RCC 7860 (cell line): ENCODE measurements at places on chromosomes 16 and 17.
A peak's percentile ranks its signal among the peaks of the same experiment; 100 is the strongest.

DNA sequence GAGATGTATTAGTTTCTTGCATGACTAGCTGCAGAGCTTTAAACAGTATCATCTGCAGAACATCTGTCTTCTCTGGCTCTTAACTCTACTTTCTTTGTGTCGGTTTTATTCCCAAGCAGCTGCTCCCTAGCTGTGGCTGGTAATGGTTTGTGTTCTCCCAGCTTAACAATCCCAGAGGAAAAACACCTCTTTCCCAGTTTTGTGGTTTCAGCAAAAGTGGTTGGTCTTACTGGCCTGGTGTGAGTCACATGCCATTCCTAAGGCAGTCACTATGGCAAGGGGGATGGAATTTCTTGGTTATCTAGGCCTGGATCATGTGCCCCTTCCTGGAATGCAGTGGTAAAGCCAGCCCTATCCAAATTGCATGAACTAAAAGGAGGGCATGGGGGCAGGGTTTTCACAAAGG lies 27.5 kb downstream of the OMG start:
- peak; percentile 98 for DNase-seq

- DNase-seq, result no peak
Measured at GRCh38 chr17:4636474-4637100, 4.9 kb downstream of the ALOX15 start.

GRCh38 chr17:17840751-17841591 lies 4.2 kb upstream of the SREBF1 start:
- no peak for DNase-seq

- no peak for DNase-seq
Measured at GRCh38 chr16:59698346-59699020, 964.4 kb upstream of the GOT2 start.

- DNase-seq, result no peak
Measured at GRCh38 chr17:3750926-3751325, 27.2 kb downstream of the HASPIN start.

GRCh38 chr17:66340720-66341119 lies 38.3 kb downstream of the PRKCA start:
- DNase-seq, result no peak

- peak; percentile 93 for DNase-seq
Measured at GRCh38 chr17:9371019-9371418, 204.6 kb downstream of the STX8 start.

DNA sequence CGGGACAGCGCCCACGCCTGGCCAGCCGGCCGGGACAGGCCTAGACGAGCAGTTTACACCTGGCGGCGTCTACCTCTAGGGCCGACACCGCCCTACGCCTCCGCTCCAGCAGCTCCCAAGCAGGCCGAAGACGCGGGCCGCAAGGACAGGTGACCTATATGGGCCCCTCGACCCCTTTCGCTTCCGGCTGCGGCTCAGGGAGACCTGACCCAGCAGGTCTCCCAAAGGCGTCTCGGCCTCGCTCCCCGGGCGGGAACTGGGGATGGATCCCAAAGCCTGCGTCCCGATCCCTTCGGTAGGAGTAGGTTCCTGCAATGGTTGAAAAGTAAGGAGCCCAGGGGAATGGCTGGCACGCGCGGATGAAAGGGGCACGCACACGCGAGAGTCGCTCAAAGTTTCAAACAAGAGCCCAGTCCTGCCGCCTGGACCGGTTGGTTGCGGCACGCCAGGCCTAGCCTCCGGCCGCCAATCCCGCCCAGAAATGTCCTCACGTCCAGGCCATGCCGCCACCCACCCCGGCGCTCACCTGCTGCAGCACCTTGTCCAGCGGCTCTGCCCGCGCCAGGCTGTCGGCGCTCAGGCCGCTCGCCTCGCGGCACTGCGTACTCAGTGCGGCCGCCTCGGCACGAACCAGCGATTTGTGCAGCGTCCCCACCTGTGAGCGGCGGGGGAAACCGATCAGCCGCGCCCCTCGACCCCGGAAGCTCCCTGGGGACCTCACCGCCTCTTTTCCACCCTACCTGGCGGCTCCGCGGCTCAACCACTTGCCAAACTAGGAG lies 630 bp downstream of the ESRP2 start:
- DNase-seq, result no peak

DNA sequence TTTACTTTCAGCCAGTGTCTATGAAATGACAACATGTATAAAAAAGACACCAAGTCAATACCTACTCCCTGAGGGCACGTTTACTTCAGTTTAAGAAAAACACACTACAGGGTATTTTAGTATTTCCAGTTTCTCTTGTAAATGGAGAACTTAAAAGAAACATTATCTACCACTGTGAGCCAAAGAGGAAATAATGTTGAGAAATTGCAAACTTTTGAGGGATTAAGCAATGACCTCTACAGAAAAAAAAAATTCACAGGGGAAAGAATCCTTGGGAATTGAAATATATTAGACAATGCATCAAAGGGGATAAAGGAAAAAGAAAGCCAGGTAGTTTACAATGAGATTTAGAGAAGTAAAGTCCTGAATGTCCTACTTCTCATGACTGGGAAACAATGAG lies 126.0 kb downstream of the KCNJ2 start:
- no peak for DNase-seq

GRCh38 chr17:306536-307294 lies 45.9 kb downstream of the RPH3AL start:
- no peak for DNase-seq

DNA sequence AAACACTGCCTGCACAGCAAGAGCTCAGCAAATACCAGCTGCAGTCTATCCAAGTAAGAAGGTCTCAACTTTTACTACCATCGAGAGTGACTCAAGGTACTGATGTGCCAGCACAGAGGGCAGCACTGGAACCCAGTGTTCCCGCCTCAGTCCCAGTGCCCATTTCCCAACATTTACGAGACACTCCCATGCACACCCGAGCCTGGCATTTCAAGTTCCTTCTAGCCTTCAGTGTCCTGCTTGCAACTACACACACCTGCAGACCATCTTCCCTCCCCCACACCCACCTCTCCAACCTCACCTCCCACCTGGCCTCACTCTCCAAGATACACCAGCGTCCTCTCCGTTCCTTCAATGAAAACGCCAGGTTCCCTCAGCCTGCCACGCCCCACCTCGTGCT lies 3.2 kb downstream of the KLHDC4 start:
- DNase-seq, result no peak

- DNase-seq, result no peak
Measured at GRCh38 chr16:3922241-3922640, 41.7 kb upstream of the CREBBP start.

DNA sequence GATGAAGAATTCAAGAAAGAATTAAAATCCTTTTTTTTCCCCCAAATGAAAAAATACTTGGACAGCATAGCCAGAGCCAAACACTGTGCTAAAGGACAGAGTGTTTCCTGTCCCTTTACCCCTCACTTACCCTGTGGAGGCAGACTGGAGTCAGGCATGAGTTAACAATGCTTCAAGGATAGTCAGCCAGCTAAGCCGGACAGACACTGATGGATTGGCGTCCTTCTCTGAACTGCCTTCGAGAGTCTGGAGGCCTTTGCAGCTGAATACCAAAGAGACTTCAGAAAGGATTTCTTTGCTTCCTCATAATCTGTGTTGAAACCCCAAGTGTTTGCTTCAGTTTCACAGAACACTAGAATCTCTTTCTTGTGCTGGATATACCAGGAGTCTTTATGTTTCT lies 4.6 kb downstream of the METTL9 start:
- peak; percentile 36 for DNase-seq

- DNase-seq, result no peak
Measured at GRCh38 chr16:57578521-57579360, 36.3 kb downstream of the ADGRG5 start.

DNA sequence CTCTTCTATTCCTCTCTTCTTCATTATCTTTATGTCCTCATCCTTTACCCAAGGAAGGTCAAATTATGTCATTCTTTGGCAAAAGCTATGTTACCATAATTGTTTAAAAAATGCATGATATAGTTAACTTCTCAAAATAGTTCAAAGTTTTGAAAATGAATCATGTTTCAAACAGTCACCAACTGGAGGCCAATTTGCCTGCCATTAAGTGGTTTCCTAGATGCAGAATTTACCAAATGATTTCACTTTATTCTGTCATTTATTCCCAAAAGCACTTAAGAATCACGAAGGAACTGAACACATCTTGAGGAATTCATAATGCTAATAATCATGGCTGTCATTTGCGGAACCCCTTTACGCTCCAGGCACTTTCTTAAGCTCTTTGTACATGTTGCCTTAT lies 190.9 kb upstream of the CDH11 start:
- no peak for DNase-seq

GRCh38 chr17:38559051-38559879 lies 46.5 kb downstream of the SRCIN1 start:
- DNase-seq, result peak; percentile 63

DNA sequence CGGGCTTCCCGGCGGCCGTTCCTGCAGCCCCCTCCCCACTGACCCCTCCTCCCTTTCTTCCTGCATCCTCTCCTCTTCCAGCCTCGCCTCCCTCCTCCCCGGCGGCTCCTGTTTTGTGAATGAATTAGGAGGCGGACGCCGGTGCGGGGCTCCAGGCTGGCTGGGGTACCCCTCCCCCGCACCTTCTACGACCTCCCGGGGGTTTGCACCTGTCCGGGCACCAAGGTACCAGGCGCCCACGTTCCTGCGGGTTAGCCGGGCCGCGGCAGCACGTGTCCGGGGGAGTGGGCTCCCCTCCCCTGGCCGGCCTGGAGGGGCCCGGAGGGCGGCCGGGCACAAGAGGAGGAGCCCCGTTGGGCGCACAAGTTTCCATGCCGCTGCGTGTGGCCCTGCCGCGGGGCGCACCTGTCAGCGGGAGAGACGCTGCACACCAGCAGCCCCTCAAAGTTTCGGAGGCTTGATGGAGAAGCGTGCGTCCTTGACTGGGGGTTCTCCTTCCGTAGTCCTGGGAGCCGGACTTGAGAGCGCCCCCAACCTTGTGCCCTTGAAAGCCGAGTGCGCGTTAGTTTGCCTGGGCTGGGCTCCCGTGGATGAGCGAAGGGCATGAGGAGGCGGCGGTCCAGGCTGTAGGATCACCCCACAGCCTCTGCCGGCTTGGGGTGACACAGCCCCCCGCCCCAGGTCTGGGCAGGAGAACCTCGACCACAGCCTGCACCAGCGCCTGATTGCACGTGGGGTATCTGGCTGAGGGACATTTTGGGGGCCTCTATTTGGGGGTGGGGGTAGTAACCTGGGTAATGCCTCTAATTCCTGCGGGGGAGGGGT lies 1.2 kb downstream of the HAS3 start:
- DNase-seq, result no peak

DNA sequence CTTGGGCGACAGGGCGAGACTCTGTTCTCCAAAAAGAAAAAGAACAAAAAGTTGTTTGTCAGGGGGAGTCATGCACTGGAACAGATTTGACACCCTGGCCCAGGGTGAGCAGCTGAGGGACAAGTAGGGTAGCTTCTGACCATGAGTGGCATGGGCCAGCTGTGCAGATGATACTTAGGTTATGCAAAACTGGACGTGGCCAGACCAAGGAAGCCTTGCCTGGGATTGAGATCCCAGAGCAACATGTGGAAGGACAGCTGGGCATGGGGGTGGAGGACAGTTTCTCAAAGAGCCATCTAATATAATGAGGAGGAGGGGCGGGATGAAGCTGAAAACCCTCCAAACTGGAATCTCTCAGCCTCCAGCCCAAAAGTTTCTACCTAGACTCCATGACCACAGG lies 19.6 kb upstream of the SLC35B1 start:
- no peak for DNase-seq

DNA sequence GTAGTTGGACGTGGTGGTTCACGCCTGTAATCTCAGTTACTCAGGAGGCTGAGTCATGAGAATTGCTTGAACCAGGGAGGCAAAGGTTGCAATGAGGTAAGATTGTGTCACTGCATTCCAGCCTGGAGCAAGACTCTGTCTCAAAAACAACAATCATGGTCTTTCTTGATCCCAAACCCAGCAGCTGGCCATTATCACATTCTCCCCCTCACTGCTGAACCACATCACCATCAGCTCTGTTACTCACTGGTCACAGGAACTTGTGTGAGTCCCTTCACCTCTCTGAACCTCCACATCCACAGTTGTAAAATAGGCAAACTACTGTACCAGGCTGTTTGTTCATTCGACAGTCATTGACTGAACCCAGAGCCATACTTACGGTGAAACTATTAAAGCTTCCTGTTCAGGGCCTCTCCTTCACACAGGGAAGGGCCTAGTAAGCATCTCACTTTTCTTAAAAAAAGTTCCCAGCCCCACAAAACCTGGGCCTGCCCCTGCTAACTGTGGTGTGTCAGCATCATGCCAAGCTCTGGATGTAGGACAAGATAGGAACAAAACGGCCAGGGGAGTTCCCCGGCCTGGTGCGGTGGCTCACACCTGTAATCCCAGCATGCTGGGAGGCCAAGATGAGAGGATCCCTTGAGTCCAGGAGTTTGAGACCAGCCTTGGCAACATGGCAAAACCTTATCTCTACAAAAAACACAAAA lies 104.7 kb downstream of the COPRS start:
- DNase-seq, result peak; percentile 84

DNA sequence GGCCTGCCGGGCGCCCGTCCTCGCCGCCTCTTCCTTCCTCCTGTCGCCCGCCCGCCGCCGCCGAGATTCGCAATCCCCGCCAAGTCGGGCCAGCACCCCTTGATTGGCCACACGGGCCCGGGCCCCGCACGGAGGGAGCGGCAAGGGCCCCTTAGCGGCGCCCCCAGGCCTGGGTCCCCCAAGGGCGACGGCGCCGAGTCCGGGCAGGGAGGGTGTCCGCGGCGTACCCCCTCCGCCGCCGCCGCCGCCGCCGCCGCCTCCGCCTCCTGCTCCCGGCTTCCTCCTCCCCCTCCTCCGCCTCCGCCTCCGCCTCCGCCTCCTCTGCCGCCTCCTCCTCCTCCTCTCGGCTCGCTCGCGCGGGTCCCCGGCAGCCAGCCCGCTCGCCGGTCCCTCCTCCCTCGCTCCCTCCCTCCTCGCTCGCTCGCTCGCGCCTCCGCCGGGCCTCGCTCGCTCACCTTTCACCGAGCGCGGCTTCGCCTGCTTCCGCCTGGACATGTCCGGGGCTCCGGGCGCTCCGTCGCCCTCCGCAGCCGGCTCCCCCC lies 561 bp downstream of the ZNF423 start:
- DNase-seq, result peak; percentile 21

GRCh38 chr17:20077978-20078685 lies 69.0 kb downstream of the SPECC1 start:
- no peak for DNase-seq

GRCh38 chr16:7088711-7089110 lies 243.9 kb upstream of the RBFOX1 start:
- no peak for DNase-seq

- no peak for DNase-seq
Measured at GRCh38 chr17:65259696-65260485, 122.7 kb downstream of the RGS9 start.

- DNase-seq, result no peak
Measured at GRCh38 chr16:67017421-67017750, 11.6 kb upstream of the CBFB start.

- no peak for DNase-seq
Measured at GRCh38 chr17:12918142-12918541, 99.7 kb downstream of the ELAC2 start.

DNA sequence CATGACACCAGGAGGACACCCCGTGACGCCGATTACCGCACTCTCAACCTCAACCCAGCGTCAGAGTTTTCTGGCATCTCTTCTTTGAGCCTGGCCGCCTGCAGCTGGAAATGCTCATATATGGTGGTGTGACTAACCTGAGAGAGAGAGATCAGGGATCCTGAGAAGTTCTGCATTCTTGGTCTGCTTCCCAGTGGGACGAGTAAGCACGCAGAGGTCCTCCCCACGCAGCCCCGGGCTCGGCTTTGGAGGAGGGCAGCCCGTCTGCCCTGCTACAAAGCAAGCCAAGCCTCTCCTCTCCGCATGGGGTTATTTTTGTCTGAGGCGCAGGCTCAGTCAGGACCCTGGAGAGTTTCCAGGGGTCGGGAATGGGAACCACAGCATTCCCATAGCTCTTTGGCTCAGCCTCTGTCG lies 16.5 kb downstream of the CRISPLD2 start:
- peak; percentile 99 for DNase-seq
